ENCODE measurements at places on chromosomes 12 and 14.

- DNase-seq: no peak
Measured at GRCh38 chr12:105977652-105978051, 161.1 kb downstream of the NUAK1 start.

DNA sequence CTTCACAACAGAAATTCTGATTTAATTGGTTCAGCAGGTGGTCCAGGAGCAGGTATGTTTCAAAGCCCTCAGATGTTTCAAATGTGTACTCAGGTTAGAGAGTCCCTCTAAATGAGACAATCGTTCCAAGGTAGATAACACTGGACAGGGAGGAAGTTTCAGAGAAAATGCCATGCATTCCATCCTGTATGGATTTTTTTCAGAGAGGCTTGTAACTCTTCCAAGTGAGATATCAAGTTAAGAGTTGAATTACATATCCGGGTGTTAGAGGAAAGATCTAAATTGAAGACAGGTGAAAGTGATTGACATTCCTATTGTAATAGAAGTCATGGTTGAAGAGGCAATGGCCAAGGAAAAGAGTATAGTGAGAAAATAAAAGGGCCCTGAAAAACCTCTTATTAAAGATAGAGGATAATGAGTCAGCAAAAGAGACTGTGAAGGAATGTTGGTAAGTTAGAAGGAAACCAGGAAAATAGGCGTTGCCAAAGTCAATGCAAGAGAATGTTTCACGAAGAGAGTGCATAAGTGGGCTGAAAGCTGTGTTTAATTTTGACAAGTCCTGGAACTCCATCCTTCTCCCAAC lies 105.8 kb downstream of the BMP4 start:
- no peak for DNase-seq

- no peak for DNase-seq
Measured at GRCh38 chr12:129127771-129128170, 274.5 kb downstream of the GLT1D1 start.

DNA sequence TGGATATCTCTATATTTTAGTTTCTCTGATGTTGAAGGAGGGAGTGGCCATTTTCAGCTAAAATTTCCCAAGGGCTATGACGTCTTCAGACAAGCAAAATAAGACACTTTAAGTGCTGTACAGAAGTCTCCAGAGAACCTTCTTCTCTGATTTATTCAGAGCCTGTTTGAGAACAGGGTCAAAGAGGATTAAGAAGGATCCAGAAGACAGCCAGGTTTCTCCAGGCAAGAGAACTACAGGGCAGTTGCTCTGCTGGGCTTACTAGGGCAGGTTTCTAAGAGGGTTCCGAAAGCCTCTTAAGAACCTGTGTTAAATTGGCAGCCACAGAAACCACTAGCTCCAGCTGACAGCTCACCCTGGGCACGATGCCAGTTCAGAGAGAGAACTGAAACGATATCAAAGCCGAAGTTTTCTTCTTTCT lies 1.2 kb downstream of the MGP start:
- DNase-seq: peak; percentile 83

- DNase-seq: no peak
Measured at GRCh38 chr14:51180577-51180976, 59.5 kb upstream of the TMX1 start.

- DNase-seq: no peak
Measured at GRCh38 chr12:100265732-100266584, 921 bp downstream of the DEPDC4 start.

GRCh38 chr12:48739618-48740269 lies 23.2 kb upstream of the CCNT1 start:
- no peak for DNase-seq

GRCh38 chr14:25222256-25222655 lies 172.3 kb upstream of the STXBP6 start:
- DNase-seq: no peak

- DNase-seq: no peak
Measured at GRCh38 chr14:43803076-43803689, 703.9 kb downstream of the FSCB start.

DNA sequence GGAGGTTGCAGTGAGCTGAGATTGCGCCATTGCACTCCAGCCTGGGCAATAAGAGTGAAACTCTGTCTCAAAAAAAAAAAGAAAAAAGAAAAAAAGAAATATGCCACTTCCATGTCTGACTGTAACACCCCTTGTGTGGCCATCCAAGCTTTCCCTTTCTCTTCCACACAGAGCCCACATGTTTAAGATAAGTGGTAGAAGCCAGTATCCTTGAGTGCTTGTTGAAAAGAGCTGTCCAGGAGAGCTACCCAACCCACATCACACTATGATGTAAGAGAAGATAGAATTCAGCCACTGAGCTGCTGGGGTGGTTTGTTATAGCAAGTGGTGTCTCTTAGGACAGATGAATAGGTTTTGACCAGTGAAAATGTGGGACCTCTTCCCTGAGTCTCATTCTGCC lies 82.1 kb downstream of the ZNF664 start:
- no peak for DNase-seq

DNA sequence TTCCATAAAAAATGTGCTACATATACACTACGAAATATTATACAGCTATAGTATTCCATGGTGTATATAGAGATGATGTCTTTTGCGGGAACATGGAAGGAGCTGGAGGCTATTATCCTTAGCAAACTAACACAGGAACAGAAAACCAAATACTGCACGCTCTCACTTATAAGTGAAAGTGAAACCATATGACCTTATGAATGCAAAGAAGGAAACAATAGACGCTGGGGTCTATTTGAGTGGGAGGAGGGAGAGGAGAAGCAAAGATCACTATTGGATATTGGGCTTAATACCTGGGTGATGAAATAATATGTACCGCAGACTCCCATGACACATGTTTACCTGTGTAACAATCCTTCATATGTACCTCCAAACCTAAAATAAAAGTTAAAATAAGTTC lies 142.8 kb downstream of the LRFN5 start:
- peak; percentile 51 for DNase-seq

DNA sequence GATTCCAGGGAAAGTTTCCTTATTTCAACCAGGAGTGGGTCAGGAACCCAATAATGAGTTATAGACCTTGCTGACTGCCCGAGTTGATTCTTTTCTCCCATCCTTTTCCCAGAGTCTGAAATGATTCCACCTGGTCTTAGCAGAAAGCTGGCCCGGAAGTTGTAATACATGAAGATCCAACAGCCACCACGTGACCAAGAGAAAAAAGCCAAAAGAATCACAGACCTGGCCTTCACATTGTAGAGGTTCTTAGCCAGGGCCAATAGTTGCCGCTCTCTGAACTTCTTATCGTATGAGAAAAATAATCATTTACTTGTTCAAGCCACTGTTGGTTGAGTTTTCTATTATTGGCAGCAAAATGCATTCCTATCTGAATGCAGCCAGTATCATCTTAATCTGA lies 161.2 kb upstream of the HMGA2 start:
- DNase-seq: no peak

- DNase-seq: no peak
Measured at GRCh38 chr12:22268406-22268805, 66.1 kb downstream of the ST8SIA1 start.

DNA sequence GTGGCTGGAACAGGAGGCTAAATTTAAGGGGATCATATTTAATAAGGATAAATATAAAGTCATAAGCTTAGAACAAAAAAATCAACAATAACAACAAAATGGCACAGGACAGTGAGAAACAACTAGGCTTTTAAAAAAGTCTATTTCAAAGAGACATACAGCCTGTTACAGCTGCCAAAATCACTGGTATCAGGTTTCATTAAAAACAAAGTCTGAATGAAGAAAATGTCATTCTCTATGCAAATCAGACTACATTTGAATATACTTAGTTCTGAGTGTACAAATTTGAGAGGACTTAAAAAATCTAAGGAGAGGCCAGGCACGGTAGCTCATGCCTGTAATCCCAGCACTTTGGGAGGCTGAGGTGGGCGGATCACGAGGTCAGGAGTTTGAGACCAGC lies 44.0 kb downstream of the TFCP2 start:
- DNase-seq: no peak

GRCh38 chr12:42474391-42474790 lies 115.2 kb downstream of the PRICKLE1 start:
- DNase-seq: no peak

DNA sequence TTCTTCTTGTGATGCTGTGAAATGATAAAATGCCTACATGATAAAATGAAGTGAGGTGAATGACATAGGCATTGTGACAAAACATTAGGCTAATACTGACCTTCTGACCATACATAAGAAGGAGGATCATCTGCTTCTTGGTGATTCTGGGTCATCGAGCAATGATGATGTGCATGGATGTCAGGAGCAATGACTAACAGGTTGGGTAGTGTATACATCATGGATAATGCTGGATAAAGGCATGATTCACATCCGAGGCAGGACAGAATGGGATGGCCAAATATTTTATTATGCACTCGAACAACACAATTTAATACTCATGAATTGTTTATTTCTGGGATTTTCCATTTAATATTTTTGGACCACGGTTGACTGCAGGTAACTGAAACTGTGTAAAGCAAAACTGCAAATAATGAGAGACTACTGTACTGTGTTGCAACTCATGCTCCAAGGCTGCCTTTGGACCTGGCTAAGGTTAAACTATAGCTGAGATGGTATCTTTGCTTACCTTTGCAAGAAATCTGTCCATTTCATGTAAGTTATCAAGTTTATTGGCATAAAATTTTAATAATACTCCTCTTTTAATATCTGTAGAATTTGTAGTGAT lies 7.6 kb upstream of the SLC25A21 start:
- DNase-seq: no peak

GRCh38 chr12:2035431-2036055 lies 17.2 kb upstream of the CACNA1C start:
- no peak for DNase-seq

- no peak for DNase-seq
Measured at GRCh38 chr12:40327535-40327934, 102.7 kb downstream of the LRRK2 start.

GRCh38 chr12:95762123-95762785 lies 28.3 kb downstream of the NTN4 start:
- DNase-seq: no peak

DNA sequence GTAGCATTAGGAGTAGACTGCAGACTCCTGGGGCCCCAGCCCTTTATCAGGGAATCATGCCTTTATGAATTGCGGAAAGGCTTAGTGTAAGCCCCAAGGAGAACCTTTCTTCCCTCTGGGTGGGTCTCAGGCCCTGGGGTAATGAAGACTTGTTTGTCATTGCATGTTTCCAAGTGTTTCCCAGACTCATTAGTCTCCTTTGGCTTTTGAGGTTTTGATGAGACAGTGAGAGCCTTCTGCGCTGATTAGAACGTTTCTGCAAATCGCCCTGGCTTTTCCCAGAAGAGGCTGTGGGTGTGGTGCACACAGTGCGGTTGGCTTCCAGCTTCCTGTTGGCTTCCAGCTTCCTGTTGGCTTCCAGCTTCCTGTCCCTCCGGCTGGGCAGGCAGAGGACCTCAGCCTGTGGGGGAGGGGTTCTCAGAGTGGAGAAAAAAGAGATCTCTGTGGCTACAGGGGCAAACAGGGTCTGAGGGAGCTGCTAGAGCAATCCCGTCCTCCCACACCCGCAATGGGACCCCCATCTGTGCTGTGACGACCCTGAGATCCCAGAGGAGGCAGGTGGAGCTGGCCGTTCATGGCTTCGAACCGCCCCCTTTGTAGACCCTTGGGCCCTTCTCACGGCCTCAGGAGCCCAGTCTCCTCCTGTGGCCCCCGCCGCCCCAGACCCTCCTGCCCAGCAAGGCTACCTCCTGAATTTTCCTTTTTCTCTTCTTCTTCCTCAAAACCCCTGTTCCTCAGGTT lies 42.1 kb downstream of the GPR68 start:
- DNase-seq: no peak

GRCh38 chr14:101284711-101285110 lies 276.6 kb upstream of the DIO3 start:
- DNase-seq: no peak
